Stimulated activated CD4-positive, alpha-beta T cell treated with anti-CD3 and anti-CD28 coated beads, Interleukin-1b, Interleukin-23, amount 100 ng/mL, for 24 hours (primary cell): ENCODE measurements at places on chromosomes 13 and 19.

DNA sequence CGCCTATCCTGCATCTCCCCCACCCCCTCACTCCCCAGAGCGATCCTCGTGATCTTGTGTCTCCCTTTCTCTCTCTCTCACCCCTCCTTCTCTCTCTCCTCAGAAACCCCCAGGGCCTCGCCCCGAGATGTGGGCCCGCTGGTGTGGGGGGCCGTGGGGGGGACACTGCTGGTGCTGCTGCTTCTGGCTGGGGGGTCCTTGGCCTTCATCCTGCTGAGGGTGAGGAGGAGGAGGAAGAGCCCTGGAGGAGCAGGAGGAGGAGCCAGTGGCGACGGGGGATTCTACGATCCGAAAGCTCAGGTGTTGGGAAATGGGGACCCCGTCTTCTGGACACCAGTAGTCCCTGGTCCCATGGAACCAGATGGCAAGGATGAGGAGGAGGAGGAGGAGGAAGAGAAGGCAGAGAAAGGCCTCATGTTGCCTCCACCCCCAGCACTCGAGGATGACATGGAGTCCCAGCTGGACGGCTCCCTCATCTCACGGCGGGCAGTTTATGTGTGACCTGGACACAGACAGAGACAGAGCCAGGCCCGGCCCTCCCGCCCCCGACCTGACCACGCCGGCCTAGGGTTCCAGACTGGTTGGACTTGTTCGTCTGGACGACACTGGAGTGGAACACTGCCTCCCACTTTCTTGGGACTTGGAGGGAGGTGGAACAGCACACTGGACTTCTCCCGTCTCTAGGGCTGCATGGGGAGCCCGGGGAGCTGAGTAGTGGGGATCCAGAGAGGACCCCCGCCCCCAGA, 12.8 kb upstream of the TOMM40 start:
- no peak for DNase-seq

GRCh38 chr13:48568370-48569103, 35.7 kb upstream of the RCBTB2 start:
- DNase-seq = no peak

GRCh38 chr19:49890349-49891311, 6.1 kb downstream of the IL4I1 start:
- DNase-seq = peak; percentile 39

DNA sequence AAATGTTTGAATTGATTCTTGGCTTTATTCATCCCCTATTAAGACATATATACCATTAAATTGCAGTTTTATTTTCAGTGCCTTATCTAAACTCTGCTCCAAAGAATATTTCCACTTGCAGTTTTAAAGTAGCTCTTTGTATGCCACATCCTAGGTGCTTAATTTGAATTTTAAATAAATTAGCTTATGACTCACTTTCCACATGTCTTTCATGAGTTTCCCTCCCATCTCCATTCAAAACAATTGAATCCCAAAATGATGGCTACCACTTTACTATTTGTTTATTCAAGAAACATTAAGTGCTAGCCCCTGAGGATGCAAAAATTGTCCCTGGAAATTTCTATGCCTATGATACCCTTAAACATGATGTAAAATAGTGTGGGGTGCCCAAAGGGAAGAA, 19.5 kb downstream of the PCDH20 start:
- DNase-seq = no peak

DNA sequence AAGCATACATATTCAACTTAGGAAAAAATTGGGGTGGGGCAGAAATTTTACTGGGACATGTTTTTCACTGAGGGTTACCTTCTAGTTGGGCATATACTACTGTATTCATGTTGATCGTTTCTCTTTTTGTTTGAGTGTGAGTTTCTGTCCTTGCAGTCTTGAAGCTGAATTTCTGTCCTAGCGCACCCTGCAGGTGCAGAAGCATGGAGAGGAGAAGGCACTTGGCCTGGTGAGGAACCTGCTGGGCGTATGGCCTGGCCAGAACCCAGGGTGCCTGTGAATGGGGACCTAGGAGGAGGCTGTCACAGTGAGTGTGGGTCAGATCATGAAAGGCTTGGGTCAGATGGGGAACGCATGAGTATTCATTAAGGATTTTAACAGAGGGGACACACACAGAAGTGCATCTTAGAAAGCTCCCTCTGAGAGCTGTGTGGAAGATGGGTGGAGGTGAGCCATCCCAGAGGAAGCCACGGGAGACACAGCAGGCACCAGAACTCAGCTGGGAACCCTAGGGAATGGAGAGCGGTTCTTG, 36.8 kb downstream of the SERP2 start:
- DNase-seq = no peak

- DNase-seq = no peak
Observed at GRCh38 chr13:103308667-103309066, 242.4 kb upstream of the SLC10A2 start.

DNA sequence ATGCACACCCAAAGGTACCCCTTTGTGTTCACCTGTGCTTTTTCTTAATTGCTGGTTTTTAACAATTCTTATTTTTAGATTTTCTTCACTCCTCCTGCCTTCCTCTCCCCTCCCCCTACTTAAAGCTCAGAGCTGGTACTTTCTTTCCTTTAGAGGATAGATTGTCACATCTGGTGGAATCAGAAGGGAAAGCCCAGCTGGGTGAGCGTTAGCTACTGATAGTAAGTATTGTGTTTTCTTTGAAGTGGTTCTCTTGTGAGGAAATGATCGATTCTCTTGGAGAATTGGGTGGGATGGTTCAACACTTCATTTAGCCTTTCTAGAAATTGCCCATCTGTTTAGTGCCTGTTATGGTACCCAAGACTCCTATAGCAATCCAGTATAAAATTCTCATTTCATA, 84.8 kb downstream of the FLT1 start:
- no peak for DNase-seq
